ENCODE measurements at places on chromosomes 1 and 21. TPM values are rescaled to one million over a fixed set of nuclear protein-coding genes. Genes with fewer than 3 reads are reported as not detected.

TMEM52 gene
- 1.3 TPM for polyA plus RNA-seq

AVPR1B gene
- polyA plus RNA-seq: not detected

LRRC39 gene
- 0.25 TPM for polyA plus RNA-seq

GJB3 gene
- 232 TPM for polyA plus RNA-seq

FAM151A gene
- polyA plus RNA-seq: 0.10 TPM

GBP5 gene
- polyA plus RNA-seq: not detected

CLCA4 gene
- polyA plus RNA-seq: 0.34 TPM

DNA sequence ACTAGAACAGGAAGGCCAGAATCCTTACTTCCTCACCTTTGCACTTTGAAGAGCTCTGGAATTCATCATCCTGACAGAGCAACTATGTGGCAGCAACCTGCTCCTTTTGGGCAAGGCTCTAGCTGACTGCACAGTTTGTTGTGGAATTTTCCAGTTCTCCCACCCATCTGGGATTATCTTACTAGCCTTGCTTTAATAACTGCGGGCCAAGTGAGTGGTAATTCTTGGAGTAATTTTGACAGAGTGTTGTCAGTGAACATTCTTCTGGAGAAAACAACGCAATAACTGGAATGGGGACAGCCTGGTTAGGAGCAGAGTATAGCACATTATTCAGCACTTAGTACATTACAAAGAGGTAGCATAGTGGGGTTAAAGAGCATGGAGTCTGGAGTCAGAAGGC, 75.3 kb downstream of the NTMT2 start:
- DNase-seq: no peak

- no peak for DNase-seq
Measured at GRCh38 chr1:94603663-94604062, 62.1 kb upstream of the F3 start.

DNA sequence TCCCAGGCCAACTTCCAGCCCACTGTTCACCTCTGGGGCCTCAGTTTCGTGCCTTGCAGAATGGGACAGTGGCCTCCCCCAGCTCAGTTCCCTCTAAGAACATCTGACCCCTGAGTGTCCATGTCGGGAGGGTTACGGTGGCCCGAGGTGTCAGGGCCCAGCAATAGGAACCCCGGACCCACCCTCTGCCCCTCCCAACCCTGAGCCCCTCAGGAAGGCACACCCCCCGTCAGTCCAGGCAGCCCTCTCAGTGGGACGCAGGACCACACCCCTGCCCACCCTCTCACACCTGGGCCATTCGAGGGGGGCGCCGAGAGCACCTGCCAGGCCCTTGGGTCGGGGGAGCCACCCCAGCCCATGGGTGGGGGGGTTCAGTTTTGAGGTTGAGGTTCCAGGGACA, 447 bp downstream of the TTC34 start:
- DNase-seq: no peak

DNA sequence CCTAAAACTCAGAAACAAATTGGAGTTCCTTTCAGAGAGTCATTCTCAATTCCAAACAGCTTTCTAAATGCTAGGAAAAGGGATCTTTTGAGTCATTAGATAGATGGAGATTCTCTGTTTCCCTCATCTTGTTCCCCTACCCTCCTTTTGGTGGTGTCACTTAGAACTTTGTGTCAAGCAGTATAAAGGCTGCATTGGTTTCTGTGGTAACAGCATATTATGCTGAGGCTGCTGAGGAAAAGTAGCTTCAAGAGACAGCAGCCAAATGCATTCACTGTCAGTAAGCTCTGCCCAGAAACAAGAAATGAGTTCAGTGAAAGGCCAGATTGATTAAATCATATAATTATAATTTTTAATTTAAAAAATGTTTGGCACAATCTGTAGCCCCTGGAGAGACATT, 144.1 kb downstream of the LRRC40 start:
- DNase-seq: no peak

- no peak for DNase-seq
Measured at GRCh38 chr1:59219916-59220315, 77.0 kb upstream of the FGGY start.

DNA sequence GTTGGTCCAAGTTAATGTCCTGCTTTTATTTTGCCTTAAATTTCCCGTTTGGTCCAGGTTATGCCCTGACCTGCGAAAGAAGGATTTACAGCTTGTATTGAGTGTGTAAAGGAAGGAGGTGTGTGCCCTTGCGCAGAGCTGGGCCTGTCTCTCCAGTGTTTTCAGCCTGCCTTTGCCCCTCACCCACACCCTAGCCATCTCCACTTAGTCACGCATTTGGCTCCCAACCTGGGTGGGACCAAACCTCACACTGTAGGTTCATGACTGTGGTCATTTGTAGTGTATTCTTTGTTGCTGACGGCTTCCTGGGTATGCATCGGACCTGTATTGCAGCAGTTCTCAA, 572 bp upstream of the SRSF10 start:
- peak; percentile 63 for DNase-seq

DNA sequence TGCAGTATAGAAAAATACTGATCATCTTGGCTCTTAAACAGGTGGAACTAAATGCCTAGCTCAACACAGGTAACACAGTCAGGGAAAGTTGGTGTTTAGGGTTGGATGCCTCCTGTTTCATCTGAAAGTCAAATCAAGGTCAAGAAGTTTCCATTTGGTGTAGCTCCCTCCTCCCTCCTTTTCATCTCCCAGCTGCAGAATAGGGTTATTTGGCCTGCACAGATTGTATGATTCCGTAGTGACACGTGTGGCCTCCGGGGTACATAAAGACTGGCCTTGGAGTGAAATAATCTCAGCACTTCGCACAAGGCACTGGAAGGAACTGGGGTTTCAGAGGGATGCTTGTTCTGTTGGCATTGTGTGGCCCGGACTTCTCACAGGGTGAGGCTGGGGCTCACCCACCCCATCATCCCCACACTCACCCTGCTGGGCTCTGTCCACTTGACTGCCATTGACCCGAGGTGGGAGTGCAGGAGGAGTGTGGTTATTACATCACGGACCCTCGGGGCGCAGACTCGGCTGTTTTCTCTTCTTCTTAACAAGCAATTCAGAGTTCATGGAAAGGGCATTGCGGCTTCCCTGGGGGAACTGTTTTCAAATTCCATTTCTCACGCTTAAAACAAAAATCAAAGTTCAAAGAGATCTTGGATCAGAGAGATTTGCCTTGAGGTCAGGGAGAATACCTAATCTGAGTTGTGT, 18.4 kb downstream of the IGSF5 start:
- DNase-seq: no peak

DNA sequence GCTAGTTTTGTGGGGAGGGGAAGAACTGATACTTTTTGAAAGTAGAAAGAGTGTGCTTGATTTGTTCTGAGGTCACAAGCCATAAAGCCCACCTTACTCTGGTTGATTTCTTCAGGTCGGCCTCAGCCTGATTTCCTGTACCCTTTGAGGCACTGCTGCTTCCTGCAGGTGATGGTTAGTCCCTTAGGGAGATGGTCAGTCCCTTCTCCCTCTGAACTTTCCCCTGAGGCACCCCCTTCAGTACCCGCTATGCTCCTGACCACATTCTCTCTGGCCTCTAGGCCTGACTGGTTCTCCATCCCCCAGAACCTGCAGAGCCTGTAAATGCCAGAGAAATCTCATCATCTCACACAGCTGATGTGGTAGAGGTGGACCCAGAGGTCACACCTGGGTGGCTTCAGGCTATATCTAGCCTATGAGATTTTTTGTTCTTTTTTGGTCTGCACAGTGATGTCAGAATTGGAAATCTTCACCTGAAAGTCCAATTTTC, 15.0 kb upstream of the ID3 start:
- peak; percentile 57 for DNase-seq

DNA sequence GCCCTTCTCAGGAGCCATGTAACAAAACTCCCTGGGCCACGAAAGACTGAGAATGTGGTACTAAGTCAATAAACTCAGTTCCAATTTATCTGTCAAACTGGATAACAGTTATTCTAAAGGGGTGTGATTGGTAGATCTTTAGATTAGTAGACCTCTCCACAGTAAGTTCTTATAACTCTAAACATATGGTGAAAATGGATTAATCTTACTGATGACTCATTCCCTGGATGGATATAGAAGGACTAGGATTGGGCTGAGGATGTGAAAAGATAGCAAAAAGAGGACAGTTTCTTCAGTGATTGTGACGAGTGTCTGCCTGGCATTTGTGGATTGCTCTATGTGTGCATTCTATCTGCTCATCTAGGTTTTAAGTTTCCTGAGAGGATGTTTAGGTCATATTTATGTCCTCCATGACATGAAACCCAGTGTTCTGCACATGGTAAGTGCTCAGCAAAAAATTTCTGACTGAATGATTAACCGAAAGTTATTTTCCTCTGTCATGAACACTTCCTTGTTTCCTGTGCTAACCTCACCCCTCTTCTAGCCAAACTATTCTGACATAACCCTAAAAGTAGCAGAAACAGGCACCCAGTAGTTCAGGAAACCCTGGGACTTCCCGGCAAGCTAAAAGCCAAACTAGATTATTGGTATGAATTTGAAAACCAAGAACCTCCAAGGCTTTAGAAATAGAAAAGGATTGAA, 397.5 kb upstream of the PLXNA2 start:
- DNase-seq: no peak

DNA sequence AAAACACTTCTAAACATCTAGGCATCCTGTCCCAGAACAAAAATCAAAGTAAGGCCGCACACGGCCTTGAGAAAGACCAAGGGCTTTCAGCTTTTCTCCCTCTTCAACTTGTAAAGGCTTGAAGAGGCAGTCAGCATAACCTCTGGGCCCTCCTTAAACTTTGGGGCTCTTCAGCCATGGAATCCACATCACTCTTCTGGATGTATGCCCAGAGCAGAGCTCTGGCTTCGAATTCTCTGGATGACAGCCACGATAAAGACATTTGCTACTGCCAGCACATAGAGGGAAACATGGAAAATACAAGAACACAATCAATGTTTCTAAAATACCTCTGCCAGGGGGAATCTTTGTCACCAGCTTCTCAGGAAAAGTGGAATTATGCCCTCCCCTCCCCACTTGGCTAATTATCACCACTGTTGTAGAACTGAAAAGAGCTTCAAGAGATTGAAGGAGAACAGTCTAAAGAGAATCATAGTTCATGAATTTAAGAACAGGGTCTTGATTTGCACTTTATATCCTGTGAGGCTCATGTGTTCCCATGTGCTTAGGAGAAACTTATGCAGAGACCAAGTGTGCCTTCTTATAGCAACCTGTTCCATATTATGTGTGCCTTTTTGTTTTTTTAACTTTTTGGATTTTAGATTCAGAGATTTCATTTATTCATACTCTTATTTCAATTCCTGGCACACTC, 39.0 kb upstream of the DPT start:
- peak; percentile 7 for DNase-seq

- DNase-seq: no peak
Measured at GRCh38 chr1:223363057-223363855, 720 bp downstream of the SUSD4 start.

GRCh38 chr1:35894183-35894582, 11.2 kb downstream of the AGO1 start:
- DNase-seq: no peak

DNA sequence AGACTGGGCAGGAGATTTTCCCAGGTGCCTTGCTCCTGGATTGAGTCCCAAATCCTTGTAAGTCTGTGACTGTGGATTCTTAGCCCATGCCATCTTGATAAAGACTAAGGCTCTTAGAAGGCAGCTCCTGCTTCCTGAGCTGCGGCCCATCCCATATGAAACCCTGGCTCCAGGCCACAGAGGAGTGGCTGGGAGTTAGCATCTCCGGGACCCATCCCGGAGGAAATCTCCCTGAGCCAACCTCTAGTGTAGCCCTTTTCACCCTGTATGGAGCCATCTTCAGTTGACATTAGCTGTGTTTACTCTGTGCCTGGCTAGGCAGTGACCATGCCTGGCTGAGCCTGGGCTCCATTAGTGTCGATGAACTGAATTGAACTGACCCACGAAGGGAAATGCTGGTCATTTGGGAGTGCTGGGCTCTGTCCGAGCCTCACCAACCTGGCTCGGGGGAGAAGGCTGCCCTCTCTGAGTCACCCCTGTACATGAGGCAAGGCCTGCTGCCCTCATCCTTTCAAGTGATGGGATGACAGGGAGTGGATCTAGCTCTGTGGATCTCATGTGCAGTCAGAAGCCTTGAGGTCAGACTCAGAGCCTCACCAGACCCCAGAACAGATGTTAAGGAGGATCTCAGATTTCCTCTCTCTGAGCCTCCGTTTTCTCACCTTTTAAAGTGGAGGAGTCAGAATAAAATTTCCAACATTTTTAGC, 37.5 kb downstream of the LGR6 start:
- DNase-seq: no peak

- DNase-seq: no peak
Measured at GRCh38 chr1:211650904-211651303, 24.5 kb downstream of the NEK2 start.

GRCh38 chr1:21355956-21356355, 65.7 kb upstream of the ECE1 start:
- DNase-seq: peak; percentile 44

GRCh38 chr1:193338194-193338593, 151.8 kb upstream of the B3GALT2 start:
- DNase-seq: peak; percentile 46

DNA sequence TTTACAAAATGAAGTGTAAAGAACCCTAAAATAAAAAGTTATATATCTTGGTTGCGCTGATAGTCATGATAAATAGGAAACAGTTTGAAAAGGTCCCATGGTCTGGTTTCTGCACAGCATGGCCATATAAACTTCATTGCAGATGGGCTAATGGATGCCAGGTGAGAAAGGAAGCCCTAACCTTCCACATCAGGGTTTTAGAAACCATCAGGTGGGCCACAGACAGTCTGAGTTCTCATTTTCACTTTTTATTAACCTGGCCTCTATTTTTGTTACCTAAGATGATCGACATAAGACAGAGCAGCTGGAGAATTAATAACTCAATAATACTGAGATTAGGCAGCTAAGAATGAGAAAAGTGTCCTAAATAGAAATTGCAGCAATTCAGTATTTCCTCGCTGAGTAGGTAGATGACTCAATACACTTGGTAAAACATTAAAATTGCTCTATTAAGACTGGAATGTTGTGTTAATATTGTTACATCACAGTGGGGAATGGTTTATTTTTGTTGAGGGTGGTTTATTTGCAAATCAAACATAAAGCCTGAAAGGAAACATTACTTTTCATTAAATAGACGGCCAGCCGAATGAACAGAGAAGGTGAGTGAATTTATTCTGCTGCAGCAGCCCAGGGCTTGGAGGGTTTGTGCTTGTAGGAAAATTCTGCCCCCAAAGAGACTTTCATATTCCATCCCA, 21.1 kb downstream of the C1orf21 start:
- no peak for DNase-seq
